ENCODE measurements at places on chromosomes 5 and 9.

GRCh38 chr5:179211068-179211467, 134.2 kb downstream of the ADAMTS2 start:
- no peak for DNase-seq

DNA sequence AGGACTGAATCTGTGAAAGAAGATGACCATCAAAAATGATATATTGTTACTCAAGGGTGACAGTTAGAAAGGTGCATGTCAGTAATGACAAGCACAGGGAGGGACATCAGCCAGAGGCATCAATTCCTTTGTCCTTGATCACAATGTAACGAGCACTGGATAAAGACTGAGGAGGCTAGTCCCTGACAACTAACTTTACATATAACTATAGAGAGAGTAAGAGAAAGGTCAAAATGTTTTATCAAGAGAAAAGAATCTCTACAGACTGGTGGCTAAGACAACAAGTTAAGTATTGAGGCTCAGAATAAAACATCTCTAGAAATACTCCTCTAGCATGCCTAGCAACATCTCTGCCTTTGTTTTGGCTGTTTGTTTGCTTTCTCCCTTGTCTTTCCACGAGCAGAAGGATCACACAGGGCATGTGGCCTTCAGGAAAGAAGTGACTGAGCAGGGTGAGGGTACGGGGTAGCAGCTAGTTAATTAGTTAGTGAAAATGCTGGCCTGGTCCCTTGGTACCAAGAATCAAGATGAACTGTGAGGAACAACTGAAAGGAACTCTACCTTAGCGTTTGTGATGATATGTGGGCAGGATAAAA, 724.1 kb upstream of the MEF2C start:
- no peak for DNase-seq

DNA sequence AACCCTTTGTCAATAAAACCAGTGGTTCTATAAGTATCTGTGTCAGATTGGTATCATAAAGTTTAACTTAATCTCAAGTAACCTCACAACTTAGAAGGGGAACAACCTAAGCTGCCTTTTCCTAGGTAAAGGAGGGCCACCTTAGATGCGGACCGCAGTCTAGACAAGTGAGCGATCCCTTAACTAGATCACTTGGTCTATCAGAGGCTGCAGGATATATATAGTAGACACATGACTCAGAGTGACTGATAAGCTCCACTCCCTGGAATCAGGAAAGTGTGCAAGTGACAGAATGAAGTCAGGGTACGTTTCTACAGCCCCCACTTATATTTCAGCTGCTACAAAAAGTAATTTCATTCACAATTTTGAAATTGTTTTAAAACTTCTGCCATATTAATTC, 7.4 kb downstream of the REEP5 start:
- no peak for DNase-seq

GRCh38 chr9:18596920-18597319, 123.0 kb downstream of the ADAMTSL1 start:
- no peak for DNase-seq

GRCh38 chr9:19298436-19299000, 68.0 kb downstream of the DENND4C start:
- no peak for DNase-seq

DNA sequence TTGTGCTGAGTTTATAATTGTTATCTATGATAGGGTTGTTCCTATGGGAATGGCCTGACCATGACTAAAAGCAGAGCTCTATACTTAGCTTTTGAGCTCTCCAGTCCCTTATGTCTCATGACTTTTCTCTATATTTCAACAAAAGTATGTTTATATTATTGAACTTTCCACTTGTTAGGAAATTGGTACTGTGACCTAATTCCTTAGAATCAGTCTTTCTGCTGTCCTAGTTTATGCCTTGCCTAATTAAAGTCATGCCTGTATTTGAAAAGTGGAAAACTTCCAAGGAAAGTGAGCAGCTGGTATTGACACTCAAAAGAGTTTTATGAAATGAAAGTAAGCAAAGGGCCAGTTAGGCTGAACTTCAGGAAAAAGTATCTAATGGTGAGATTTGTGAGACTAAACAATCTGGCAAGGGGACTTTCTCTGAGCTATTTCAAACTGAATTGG, 68.6 kb downstream of the XRCC4 start:
- DNase-seq: no peak

DNA sequence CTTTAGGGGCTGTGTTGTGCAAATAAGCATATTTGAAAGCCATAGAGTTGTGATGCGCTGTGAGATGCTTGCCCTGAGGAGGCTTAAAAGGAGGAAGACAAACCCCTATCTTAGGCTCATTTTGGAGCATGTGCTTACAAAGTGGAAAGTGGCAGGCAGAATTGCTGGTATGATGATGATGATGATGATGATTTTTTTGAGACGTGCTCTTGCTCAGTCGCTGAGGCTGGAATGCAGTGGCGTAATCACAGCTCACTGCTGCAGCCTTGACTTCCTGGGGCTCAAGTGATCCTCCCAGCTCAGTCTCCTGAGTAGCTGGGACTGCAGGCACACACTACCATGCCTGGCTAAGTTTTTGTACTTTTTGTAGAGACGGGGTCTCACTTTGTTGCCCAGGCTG, 1.7 kb downstream of the CNOT8 start:
- peak; percentile 38 for DNase-seq

All from T-helper 2 cell (primary cell).